Suppressor macrophage treated with lipopolysaccharide for 1 hour (primary cell): ENCODE measurements at places on chromosomes 4 and X.
A peak's percentile ranks its signal among the peaks of the same experiment; 100 is the strongest.

GRCh38 chr4:5839751-5840674 lies 52.9 kb downstream of the CRMP1 start:
- no peak for DNase-seq

DNA sequence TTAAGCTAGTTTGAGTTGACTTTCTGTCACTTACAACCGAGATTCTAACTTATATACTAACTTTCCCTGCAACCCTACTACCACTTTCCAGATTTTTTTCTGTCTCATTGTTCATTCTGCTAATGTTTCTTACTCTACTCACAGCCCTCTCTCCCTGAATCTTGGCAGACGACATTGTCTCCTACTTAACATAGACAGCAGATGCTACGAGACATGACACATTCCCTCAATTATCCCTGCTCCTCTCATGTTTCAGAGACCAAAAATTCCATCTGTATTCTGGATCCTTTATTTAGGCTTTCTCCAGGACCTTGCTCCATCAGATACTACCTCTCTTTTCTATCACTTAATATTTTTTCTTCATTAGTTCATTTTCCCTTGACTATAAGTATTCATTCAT lies 379.1 kb upstream of the TEX13C start:
- no peak for DNase-seq

DNA sequence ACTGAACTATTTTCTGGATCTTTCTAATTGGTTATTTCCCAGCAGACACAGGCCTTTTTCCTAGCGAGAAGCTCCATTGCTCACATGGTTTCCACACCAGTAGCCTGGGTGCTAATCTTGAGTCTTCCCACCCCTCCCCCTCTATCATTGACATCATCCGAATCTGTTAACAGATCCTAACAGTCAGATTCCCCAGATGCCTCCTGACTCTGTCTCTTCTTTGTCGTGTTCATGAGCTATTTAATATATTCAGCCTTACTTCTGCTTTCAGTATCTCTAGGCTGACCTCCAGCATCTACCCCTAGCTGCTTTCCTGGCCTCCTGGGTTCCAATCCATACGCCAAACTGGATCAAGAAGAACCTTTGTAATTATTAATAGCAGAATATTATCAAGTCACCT lies 85.0 kb downstream of the CLNK start:
- peak; percentile 15 for DNase-seq

DNA sequence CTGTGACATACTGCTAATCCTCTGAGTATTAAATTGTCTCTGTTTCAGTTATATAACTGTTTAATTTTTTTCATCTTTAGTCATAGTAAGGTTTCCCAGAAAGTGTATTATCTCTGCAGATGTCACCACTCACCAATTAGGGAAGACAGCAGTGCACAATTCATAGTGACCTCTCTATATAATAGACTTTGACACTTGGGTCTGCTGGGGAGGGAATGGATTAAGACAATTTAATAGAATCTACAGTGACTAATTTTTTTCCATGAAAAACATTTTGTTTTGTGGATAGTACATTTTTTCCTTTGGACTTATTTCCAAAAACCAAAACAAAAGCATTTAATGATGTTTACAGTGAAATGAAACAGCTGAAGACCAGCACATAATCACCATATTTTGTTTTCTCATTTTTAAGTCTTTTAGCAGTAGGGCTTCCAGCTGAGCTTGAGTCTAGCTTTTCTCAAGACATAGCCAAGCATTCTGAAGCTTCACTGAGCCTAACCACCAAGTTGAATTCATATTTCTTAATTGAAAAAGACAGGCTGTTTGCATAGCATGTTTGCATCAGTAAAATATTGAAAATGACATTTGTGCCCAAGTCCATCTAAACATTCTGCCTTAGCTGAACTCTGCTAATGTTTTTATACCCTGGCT lies 69.5 kb downstream of the PCDH19 start:
- no peak for DNase-seq
